ENCODE measurements at places on chromosomes 3 and 15. TPM values are rescaled to one million over a fixed set of nuclear protein-coding genes. Genes with fewer than 3 reads are reported as not detected.

- H3K27ac ChIP-seq, result peak overlapping the region; percentile 48
- H3K27me3 ChIP-seq, result no peaks in the 10 kb centered on the region
- peaks cover 8% of the 10 kb centered on the region for H3K36me3 ChIP-seq
- DNase-seq, result no peak
Observed at GRCh38 chr3:47394140-47394870, 13.5 kb downstream of the PTPN23 start.

DNA sequence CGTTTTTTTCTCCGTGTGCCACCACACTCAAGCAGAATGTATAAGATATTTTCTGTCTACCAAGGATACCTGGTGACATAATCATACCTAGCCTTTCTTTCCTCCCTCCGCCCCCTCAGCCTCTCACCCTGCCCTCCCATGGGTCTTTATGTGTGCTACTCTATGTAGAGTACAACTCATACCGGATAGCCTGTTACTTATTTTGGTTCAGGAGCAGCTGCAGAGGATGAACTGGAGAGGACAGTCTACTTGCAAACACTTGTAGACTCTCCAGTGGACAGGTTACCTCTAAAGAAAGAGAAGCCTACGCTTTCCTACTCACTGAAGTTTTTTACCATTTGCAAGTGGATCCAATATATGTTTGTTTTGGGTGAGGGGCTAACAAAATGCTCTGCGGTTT, 345.9 kb upstream of the TPRG1 start:
- H3K4me3 ChIP-seq, result no peak overlapping the region
- no peak overlapping the region for H3K27ac ChIP-seq
- no peak for DNase-seq
- H3K4me1 ChIP-seq, result no peaks in the 10 kb centered on the region
- no peaks in the 10 kb centered on the region for H3K36me3 ChIP-seq

GRCh38 chr15:88179562-88179961, 77.0 kb downstream of the NTRK3 start:
- no peak for DNase-seq
- no peak overlapping the region for H3K4me3 ChIP-seq
- H3K27ac ChIP-seq, result no peak overlapping the region
- no peaks in the 10 kb centered on the region for H3K27me3 ChIP-seq
- H3K36me3 ChIP-seq, result no peaks in the 10 kb centered on the region

- no peak overlapping the region for H3K27ac ChIP-seq
- DNase-seq, result no peak
- no peaks in the 10 kb centered on the region for H3K4me1 ChIP-seq
- no peaks in the 10 kb centered on the region for H3K36me3 ChIP-seq
- no peak overlapping the region for H3K4me3 ChIP-seq
Observed at GRCh38 chr3:132380920-132381319, 36.4 kb upstream of the DNAJC13 start.

GRCh38 chr15:66291816-66292570, 1.4 kb upstream of the DIS3L start:
- H3K36me3 ChIP-seq, result no peaks in the 10 kb centered on the region
- H3K27ac ChIP-seq, result no peak overlapping the region
- no peak for DNase-seq
- H3K4me3 ChIP-seq, result no peak overlapping the region
- H3K27me3 ChIP-seq, result no peaks in the 10 kb centered on the region

GRCh38 chr3:156425651-156426050, 129.3 kb downstream of the SSR3 start:
- no peak for DNase-seq
- no peaks in the 10 kb centered on the region for H3K4me1 ChIP-seq
- H3K4me3 ChIP-seq, result no peak overlapping the region
- H3K27me3 ChIP-seq, result no peaks in the 10 kb centered on the region

DNA sequence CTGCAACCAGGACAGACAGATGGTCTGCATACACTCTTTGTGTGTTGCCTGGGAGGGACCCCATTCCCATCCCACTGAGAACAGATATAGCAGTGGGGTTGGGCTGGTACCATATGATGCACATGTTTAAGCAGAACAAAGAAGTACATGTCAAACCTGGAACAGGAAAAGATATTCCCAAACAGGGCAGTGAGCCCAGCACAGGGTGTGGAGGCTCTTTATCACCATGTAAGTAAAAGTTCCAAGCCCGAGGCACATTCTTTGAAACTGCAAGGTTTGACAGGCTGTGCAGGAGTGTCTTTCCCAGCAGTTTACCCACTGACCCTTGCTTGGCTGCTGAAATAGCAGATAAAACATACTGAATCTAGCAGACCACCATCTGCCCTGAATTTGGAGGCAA, 5.3 kb upstream of the ZNF445 start:
- H3K36me3 ChIP-seq, result no peaks in the 10 kb centered on the region
- DNase-seq, result no peak
- no peak overlapping the region for H3K4me3 ChIP-seq
- no peaks in the 10 kb centered on the region for H3K4me1 ChIP-seq
- no peaks in the 10 kb centered on the region for H3K27me3 ChIP-seq
- no peak overlapping the region for H3K27ac ChIP-seq

The ARIH2 gene
- 135 TPM for total RNA-seq

The MYO5A gene
- 21.5 TPM for total RNA-seq
